ENCODE measurements at places on chromosomes 6 and 20. TPM values are rescaled to one million over a fixed set of nuclear protein-coding genes. Genes with fewer than 3 reads are reported as not detected.

DNA sequence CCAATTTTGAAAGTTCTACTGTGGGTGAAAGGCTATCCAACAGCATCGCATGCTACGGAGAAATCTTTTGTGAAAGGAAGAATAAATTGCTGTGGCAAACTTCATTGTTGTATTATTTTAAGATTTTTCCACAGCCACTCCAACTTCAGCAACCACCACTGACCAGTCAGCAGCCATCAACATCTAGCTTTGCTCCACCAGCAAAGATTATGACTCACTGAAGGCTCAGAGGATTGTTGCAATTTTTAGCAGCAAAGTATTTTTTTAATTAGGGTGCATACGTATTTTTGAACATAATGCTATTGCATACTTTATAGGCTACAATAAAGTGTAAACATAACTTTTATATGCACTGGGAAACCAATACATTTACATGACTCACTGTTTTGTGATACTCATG, 493.5 kb downstream of the TFAP2A start:
- no peak for DNase-seq

- DNase-seq, result peak; percentile 92
Observed at GRCh38 chr6:148177589-148178233, 164.9 kb upstream of the SASH1 start.

- DNase-seq, result no peak
Observed at GRCh38 chr20:46872328-46873211, 22.1 kb upstream of the EYA2 start.

GRCh38 chr6:146335336-146335735, 208.3 kb upstream of the RAB32 start:
- DNase-seq, result no peak

GRCh38 chr6:163324688-163325389, 89.7 kb upstream of the QKI start:
- peak; percentile 92 for DNase-seq

DNA sequence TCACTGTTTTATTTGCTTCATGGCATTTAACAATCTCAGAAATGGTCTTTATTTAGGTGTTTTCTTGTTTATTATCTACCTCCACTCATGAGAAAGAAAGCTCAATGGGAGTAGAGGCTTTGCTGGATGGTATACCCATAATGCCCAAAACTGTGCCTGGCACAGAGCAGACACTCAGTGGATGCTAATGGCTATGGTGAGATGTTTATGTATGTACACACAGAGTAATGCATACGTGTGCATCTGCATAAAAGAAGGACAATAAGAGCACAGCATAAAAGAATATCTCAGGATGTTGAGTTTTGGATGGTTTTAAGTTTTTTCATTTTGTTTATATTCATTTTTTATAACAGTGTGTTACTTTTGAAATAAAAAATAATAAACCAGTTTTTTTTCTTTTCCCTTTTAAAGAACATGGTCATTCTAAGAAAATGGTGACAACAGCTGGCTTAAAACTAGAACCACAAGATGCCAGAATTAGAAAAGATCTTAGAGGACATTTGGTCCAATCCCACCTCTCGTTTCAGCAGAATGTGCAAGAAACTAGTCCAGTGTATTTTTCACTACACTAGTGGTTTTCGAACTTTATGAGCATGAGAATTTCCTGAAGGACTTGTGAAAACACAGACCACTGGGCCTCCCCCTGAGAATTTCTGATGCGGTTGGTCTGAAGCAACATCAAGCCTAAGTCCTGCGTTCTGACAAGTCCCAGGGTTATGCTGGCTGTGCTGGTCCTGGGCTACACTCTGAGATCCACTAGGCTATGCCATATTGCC, 131.9 kb downstream of the FYN start:
- no peak for DNase-seq

- no peak for DNase-seq
Observed at GRCh38 chr6:125528621-125529041, 220.8 kb upstream of the HEY2 start.

- DNase-seq, result no peak
Observed at GRCh38 chr6:45850378-45851033, 165.2 kb downstream of the CLIC5 start.

GRCh38 chr20:2005359-2005758, 11.5 kb upstream of the PDYN start:
- no peak for DNase-seq

- DNase-seq, result no peak
Observed at GRCh38 chr20:5445611-5446010, 128.9 kb upstream of the PROKR2 start.

GRCh38 chr6:35139924-35140638, 1.1 kb downstream of the TCP11 start:
- DNase-seq, result peak; percentile 86

DNA sequence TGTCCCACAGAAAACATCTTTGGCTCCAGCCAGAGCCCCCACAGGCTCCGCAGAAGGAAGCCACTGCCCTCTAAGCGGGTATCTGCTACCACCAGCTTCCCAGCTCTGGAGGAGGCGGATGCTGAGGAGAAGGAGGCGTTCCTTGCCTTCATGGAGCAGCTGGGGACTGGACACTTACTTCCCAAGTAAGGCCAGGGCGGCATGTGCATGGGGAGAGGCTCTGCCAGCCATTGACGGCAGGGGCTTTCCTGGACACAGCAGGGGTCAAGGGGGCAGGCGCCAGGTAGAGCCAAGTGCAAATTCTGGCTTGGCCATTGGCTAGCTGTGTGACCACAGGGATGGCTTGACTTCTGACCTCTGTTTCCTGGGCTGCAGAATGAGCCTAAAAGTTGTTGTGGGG, 17.8 kb downstream of the RAB44 start:
- peak; percentile 37 for DNase-seq

GRCh38 chr6:162245830-162246420, 481.6 kb downstream of the PRKN start:
- no peak for DNase-seq

DNA sequence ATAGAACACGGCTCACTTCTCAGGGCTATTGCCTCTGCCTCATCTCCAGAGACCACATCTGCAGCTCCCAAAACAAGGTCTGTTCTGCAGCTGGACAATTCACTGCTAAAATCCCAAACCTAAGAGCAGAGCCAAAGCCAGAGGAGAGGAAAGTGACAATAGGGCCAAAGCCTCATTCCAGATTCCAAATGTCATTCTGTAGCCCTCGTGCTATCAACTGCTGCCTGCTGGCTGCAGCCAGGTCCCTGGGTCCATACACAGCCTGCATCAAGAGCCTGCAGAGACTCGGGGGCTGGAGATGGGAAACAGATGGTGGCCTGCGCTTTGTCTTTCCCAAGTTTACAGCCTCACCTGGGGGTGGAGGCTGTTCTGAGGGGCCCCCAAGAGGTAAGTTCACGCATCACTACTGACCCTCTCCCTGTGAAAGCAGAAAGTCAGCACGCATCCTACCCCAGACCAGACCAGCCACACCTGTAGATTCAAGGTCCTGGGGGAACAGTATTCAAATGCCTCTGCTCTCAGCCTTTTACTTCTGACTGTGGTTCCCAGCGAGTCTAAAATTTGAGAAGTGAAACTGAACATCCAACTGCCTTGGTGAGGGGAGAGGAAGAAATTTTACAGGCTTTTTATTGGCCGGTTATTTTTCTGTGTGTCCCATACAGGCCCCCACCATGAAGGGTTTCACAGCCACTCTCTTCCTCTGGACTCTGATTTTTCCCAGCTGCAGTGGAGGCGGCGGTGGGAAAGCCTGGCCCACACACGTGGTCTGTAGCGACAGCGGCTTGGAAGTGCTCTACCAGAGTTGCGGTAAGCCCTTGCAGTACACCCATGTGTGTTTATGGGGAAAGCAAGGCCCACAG, at the start of gene LY86:
LY86 (plus strand) TSS at position 657 of the 860 bp plus-strand sequence; CDS start at position 672, 15 bp downstream.
- DNase-seq, result no peak

DNA sequence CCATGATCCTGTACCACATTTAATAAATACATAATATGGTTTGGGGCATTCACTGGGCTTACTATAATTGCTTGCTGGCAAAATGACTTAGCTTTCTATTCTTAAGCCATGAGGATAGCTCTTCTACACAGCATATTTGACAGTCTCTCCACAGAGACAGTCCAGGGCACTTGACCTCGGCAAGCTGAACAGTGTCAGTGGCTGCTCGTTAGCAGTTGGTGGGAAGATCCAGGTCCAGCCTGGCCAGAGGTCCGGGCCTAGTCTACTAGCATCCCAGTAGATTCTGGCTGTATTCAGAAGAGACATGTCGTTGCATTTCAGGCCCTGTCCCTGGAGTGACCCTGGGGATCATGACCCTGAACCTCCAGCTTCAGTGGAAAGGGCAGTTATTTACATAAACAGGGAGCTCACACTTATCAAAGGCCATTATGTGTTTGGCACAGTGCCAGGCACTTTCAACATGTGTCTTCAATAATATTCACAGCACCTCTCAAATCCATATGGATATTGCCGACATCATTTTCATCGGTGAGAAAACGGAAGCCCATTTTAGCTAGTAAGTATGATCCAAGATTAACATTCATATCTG, 139.0 kb downstream of the IMPG1 start:
- no peak for DNase-seq

- no peak for DNase-seq
Observed at GRCh38 chr6:157061770-157062594, 261.3 kb downstream of the TMEM242 start.

DNA sequence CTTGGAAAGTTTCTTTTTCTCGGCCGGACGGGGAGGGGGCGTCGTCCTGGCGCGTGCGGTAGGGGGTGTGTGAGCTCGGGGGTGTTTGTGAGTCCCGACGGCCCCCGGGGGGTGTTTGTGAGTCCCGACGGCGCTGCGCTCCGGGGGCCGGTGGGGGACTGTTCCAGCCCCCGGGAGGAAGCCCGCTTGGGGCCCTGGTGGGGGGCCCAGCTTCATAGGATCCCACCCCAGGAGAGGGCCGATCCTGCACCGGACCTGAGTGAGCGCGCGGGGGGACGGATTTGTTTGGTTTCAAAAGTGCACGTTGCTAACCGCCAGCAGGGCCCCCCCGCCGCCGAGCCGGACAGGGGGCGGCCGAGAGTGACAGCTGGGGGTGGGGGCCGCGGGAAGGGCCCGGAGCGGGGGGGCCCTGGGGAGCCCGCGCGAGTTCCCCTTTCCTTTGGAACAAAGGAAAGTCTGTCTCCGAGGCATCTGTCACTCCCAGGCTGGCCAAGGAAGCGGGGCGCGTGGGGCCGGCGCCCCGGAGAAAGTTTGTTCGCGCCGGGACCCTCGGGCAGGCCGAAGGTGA, 485 bp downstream of the TGIF2 start:
- peak; percentile 91 for DNase-seq

DNA sequence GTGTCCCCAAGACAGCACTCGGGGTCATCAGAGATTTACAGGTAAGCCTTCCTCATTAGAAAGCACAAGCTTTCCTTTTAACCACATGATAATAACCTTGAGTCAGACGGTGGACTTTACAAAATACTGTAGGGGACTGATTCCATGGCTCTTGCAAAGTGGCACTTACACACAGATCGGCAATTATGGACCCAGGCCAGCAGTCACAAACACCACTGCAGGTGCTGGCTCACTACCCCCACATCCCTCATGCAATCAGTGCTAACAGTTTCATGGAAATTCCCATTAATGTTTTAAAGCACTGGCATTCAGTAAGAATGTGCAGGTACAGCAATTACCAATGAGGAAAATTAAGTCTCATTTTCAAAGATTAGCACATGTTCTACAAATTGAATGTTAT, 516.5 kb downstream of the PRKN start:
- no peak for DNase-seq

- peak; percentile 22 for DNase-seq
Observed at GRCh38 chr6:136783495-136784270, 8.6 kb downstream of the MAP3K5 start.

- DNase-seq, result peak; percentile 35
Observed at GRCh38 chr20:32918296-32918695, 59.6 kb downstream of the EFCAB8 start.

- DNase-seq, result no peak
Observed at GRCh38 chr20:4063631-4064030, 48.3 kb upstream of the RNF24 start.

Gene OPN5
- total RNA-seq, result not detected

Gene TBC1D22B
- total RNA-seq, result 6.9 TPM

Gene TRIM10
- not detected for total RNA-seq

Gene LEMD2
- 49.2 TPM for total RNA-seq

Gene CABLES2
- 1.8 TPM for total RNA-seq

Gene SYCP2L
- total RNA-seq, result 0.36 TPM

Gene EPPIN
- total RNA-seq, result not detected

Gene UBD
- not detected for total RNA-seq

Gene FILIP1
- under 0.01 TPM for total RNA-seq

Gene C20orf202
- total RNA-seq, result not detected

Gene NKAIN2
- under 0.01 TPM for total RNA-seq

Gene FAM209A
- total RNA-seq, result not detected

Gene LAMA2
- 3.5 TPM for total RNA-seq
